ENCODE measurements at places on chromosomes 3 and 15.

- DNase-seq, result no peak
Observed at GRCh38 chr15:30922480-30923311, 19.0 kb downstream of the FAN1 start.

GRCh38 chr15:94259121-94259751 is 27.9 kb downstream of the MCTP2 start:
- no peak for DNase-seq

DNA sequence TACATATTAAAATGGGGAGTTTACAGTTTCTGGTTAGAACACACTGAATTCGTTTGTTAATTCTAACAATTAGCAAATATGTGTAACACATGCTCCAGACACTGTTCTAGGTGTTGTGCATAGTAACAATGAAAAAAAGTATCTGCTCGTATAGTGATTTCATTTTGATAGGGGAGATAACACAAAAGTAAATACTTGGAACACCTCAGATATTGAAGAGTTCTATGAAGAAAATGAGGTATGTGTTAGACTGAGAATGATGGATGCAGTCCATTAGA is 6.8 kb upstream of the TMF1 start:
- no peak for DNase-seq

- no peak for DNase-seq
Observed at GRCh38 chr3:180705619-180706018, 26.3 kb upstream of the CCDC39 start.

GRCh38 chr3:108293858-108294257 is 2.5 kb upstream of the HHLA2 start:
- no peak for DNase-seq

DNA sequence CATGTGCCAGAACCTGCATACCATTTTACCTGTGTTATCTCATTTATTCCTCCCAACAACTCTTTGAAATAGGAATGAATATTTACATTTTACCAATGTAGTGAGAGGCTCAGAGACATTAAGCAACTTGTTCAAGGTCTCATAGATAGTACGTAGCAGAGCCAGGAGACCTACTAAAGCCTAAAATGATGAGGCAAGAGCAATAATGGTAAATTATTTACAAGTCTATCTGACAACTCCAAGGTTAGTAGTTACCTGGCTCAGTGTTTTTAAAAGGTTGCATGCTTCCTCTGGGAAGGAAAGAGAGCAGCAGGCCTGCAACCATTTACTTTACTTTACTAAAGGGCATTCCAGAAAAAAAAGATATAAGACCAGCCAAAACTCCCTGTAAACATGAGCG is 103.0 kb downstream of the CFAP20DC start:
- DNase-seq, result no peak

- DNase-seq, result no peak
Observed at GRCh38 chr15:25742041-25742730, 120.9 kb downstream of the ATP10A start.

DNA sequence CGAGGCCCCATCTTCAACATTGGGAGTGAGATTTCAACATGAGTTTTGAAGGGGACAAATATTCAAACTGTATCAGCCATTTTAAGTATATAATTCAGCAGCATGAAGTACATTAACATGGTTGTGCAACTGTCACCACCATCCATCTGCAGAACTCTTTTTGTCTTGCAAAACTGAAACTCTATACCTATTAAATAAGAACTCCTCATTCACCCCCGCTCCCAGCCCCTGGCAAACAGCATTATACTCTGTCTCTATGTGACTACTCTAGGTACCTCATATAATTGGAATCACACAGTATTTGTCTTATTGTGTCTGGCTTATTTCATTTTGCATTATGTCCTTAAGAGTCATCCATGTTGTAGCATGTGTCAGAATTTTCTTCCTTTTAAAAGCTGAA is 110.1 kb downstream of the MAP2K5 start:
- DNase-seq, result no peak

DNA sequence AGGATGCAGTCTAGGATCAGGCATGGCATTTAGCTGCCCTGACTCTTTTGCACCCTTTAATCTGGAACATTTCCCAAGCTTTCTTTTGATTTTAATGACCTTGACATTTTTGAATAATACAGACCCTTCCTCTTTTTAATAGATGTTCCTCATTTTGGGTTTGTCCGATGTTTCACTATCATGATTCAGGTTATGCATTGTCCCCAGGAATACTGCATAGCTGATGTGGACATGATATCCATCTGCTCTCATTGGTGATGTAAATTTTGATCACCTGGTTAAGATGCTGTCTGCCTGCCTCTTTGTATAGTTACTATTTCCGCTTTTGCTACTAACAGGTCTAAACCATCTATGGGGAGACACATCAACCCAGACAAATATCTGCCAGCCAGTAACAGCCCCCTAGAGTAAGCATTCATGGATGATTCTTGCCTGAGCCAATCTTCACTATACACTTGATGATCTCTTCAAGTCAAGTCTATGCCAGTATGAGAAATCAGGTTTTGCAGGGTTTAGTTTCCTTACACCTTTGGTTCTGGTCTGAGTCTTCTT is 50.6 kb upstream of the ULK4 start:
- DNase-seq, result no peak

- no peak for DNase-seq
Observed at GRCh38 chr3:16942955-16943354, 58.2 kb downstream of the PLCL2 start.

GRCh38 chr3:159669766-159670165 is 318.9 kb upstream of the IL12A start:
- DNase-seq, result no peak

GRCh38 chr3:194492001-194492400 is 5.2 kb upstream of the ATP13A3 start:
- DNase-seq, result no peak

DNA sequence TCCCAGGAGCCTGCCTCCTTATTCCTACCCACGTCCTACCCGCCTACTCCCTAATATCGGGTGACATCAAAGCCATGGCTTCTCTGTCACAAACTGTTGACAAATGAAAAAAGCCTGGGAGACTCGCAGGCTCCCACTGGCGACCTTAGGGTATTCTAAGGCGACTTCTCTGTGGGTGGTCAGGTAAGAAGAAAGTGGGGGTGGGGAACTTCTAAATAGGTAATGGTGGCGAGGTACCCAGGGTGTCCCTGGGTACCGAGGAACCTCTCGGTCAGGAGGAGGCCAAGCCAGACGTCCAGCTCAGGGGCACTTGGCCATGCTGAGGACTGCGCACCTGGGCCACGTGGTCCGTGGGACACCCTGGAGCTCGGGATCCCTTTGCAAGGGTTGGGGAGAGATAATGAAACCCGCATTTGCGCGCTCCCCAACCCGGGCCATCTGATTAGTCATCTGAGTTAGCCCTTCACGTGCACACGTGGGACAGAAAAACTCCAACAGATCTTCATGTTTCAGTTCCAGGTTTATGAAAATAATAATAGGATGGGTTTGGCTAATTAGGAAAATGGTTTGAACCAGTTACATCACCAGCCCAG is 78.2 kb downstream of the NR2F2 start:
- DNase-seq, result no peak
